Kidney (tissue), 22 donors: ENCODE measurements at places on chromosomes 1 and 21. TPM values are rescaled to one million over a fixed set of nuclear protein-coding genes. Genes with fewer than 3 reads are reported as not detected.
A peak's percentile ranks its signal among the peaks of the same experiment; 100 is the strongest.

GRCh38 chr1:25575191-25575590 lies 31.8 kb downstream of the LDLRAP1 start:
- DNase-seq: no peak
- no peaks in the 10 kb centered on the region for H3K4me1 ChIP-seq
- no peak overlapping the region for H3K4me3 ChIP-seq

GRCh38 chr21:16145479-16145878 lies 415.7 kb downstream of the USP25 start:
- no peak overlapping the region for H3K4me3 ChIP-seq
- no peaks in the 10 kb centered on the region for H3K27me3 ChIP-seq
- DNase-seq: no peak
- no peak overlapping the region for H3K27ac ChIP-seq
- H3K36me3 ChIP-seq: no peaks in the 10 kb centered on the region
- no peaks in the 10 kb centered on the region for H3K4me1 ChIP-seq

The MTARC1 gene
- 11.0 TPM for total RNA-seq

- peak; percentile 86 for DNase-seq
- peaks cover 3% of the 10 kb centered on the region for H3K4me1 ChIP-seq
- no peaks in the 10 kb centered on the region for H3K36me3 ChIP-seq
These were observed 13.7 kb upstream of the E2F2 start for GRCh38 chr1:23544444-23545389.

DNA sequence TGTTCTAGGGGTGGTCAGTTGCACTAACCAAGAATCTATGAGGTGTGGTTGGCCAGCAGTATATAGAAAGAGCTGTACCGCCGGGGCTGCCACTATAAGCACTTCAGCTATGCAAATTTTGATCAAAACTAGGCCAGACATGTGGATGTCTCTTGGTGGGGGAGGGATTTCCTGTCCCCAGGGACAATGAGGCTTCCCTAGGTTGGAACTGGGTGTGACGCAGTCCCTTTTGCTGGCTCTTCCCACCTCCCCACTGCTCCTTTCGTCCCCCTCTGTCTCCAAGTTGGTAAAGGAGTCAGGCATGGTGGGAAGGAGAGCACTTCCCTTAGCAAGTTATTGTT lies 13.6 kb downstream of the SDCCAG8 start:
- peaks cover 6% of the 10 kb centered on the region for H3K4me1 ChIP-seq
- no peak overlapping the region for H3K27ac ChIP-seq
- DNase-seq: no peak
- no peaks in the 10 kb centered on the region for H3K27me3 ChIP-seq

The NUDC gene
- 61.5 TPM for total RNA-seq

The OXCT2 gene
- total RNA-seq: 0.98 TPM

GRCh38 chr21:15775981-15776380 lies 46.2 kb downstream of the USP25 start:
- no peak overlapping the region for H3K4me3 ChIP-seq
- H3K27ac ChIP-seq: no peak overlapping the region
- no peaks in the 10 kb centered on the region for H3K36me3 ChIP-seq
- no peaks in the 10 kb centered on the region for H3K4me1 ChIP-seq
- no peak for DNase-seq

The CLEC20A gene
- total RNA-seq: 0.47 TPM

GRCh38 chr1:198160222-198160621 lies 3.4 kb downstream of the NEK7 start:
- peaks cover 15% of the 10 kb centered on the region for H3K4me1 ChIP-seq
- no peaks in the 10 kb centered on the region for H3K36me3 ChIP-seq
- H3K27ac ChIP-seq: no peak overlapping the region
- peak; percentile 14 for DNase-seq

- no peaks in the 10 kb centered on the region for H3K27me3 ChIP-seq
- peak overlapping the region; percentile 36 for H3K27ac ChIP-seq
- H3K4me3 ChIP-seq: no peak overlapping the region
- DNase-seq: no peak
These were observed 239.1 kb downstream of the HLX start for GRCh38 chr1:221118176-221118937.

DNA sequence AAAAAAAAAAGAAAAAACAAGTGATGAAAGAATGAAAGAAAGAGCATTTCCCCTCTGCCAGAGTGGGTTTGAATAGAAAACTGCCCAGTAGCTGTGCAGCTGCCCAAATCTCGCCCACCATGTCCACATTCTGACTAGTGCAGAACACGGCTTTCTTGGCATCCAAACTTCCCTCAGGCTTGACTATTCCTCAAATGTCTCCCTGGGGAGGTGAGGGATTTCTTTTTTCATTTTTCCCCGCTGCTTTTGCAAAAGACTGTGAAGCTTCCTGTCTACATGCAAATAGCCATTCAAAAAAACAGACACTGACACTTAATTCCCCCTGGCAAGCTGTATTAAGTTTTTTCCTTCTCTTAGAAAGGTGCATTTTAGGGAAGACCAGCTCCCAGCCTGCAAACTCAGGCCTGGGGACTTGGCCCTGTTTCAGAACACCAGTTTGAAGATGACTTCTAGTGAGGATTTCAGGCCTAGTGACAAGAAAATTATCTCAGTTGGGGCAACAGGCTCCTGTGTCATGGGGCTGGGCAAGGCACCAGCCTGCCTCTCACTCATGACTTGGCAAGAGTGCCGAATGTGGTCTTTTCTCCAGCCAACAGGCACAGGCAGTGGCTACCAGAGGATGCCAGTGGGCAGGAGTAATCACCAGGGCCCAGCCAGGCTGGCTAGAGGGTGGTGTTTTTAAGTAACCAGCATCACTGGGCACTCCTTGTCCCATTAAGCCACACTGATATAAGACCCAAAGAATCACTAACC lies 178.1 kb upstream of the NFIA start:
- no peaks in the 10 kb centered on the region for H3K36me3 ChIP-seq
- no peaks in the 10 kb centered on the region for H3K27me3 ChIP-seq
- H3K4me1 ChIP-seq: no peaks in the 10 kb centered on the region

The VAV3 gene
- 87.5 TPM for total RNA-seq

The AIRE gene
- 0.25 TPM for total RNA-seq

GRCh38 chr1:42173961-42174735 lies 9.6 kb upstream of the GUCA2A start:
- H3K36me3 ChIP-seq: no peaks in the 10 kb centered on the region
- H3K4me1 ChIP-seq: peaks cover 3% of the 10 kb centered on the region
- no peak for DNase-seq
- H3K27ac ChIP-seq: no peak overlapping the region
- H3K27me3 ChIP-seq: no peaks in the 10 kb centered on the region

GRCh38 chr1:183149273-183149672 lies 36.8 kb upstream of the LAMC2 start:
- H3K27me3 ChIP-seq: no peaks in the 10 kb centered on the region
- peaks cover 2% of the 10 kb centered on the region for H3K36me3 ChIP-seq
- no peak overlapping the region for H3K27ac ChIP-seq
- H3K4me1 ChIP-seq: no peaks in the 10 kb centered on the region

The DIO1 gene
- total RNA-seq: 2.9 TPM

DNA sequence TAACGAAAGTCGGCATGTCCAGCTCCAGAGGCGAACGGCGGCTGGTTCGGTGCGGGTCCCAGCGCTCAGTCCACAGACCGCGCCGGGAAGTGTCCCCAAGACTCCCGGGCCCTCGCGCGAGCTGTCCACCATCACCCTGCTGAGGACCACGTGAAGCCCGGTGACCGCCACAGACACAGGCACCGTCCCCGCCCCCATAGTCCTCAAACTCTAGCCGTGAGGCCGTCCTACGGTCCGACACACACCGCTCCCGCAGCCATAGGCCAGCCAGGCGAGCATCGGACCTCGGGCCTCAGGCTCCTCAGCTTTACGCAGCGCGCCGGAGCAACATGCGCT lies 535 bp downstream of the SETD4 start:
- no peaks in the 10 kb centered on the region for H3K27me3 ChIP-seq
- H3K4me1 ChIP-seq: peaks cover 2% of the 10 kb centered on the region
- peak overlapping the region; percentile 90 for H3K27ac ChIP-seq
- peaks cover 24% of the 10 kb centered on the region for H3K36me3 ChIP-seq
- H3K4me3 ChIP-seq: peak overlapping the region; percentile 84

The MARK1 gene
- 5.3 TPM for total RNA-seq

GRCh38 chr1:201947697-201948008 lies 1.3 kb upstream of the LMOD1 start:
- H3K4me1 ChIP-seq: no peaks in the 10 kb centered on the region
- H3K27ac ChIP-seq: no peak overlapping the region
- no peaks in the 10 kb centered on the region for H3K36me3 ChIP-seq

The SAMD13 gene
- 4.5 TPM for total RNA-seq

GRCh38 chr1:40899230-40899870 lies 37.2 kb upstream of the CITED4 start:
- H3K4me3 ChIP-seq: no peak overlapping the region
- no peaks in the 10 kb centered on the region for H3K36me3 ChIP-seq
- no peaks in the 10 kb centered on the region for H3K4me1 ChIP-seq
- peak overlapping the region; percentile 47 for H3K27ac ChIP-seq

The RGS2 gene
- 51.2 TPM for total RNA-seq

DNA sequence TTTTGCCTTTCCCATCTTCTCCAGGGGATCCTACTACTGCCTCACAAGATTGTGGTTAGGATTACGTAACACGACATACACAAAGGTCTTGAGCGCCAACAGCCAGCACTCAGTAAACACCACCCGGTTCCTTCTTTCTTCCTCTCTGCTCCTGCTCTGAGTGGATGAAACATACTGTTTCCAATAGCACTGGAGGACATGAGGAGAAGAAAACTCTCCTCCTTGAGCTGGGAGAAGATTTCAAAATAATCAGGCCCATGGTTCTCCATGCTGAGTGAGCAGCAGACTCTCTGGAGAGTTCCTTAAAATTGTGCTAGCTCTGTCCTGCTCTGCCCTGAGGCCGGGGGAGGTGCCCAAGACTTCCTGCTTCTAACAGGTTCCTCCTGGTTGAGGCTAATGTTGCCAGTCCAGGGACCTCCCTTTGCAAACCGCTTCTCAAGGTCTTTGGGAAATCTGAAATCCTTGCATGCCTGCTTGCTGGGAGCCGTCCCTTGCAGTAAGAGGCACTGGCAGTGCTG lies 29.4 kb upstream of the MX1 start:
- DNase-seq: peak; percentile 54
- H3K27ac ChIP-seq: no peak overlapping the region
- H3K36me3 ChIP-seq: no peaks in the 10 kb centered on the region
